ENCODE measurements at places on chromosomes 5 and 9.

DNA sequence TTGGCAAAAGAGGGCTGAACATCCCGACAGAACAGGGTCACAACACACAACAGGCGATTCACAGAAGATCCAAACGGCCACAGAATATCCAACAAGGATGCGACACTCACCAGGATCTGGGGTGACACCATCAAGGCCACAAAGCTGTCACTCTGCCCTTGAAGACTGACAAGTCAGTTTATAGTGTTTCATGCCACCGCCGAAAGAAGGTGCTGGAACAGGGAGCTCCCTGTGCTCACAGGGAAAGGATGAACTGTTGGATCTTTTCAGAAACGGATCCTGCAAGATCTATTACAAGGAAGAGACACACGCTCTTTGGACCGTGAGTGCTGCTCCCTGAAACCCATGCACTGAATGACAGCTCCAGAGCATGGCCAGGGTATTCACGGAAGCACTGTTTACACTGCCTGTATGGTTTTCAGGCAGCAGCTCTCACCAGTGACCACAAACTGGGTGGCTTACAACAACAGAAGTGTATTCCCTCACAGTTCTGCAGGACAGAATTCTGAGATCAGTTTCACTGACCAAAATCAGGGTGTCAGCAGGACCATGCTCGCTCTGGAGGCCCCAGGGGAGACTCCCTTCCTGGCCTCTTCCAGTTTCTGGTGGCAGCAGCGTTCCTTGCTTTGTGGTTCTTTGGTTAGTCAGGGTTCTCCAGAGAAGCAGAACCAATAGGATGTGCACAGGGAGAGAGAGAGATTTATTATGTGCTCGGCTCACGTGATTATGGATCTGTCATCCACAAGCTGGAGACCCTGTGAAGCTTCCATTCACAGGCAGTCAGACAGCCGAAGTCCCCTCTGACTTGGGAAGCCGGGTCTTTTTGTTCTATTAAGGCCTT, 52.8 kb downstream of the SEMA4D start:
- no peak for DNase-seq

DNA sequence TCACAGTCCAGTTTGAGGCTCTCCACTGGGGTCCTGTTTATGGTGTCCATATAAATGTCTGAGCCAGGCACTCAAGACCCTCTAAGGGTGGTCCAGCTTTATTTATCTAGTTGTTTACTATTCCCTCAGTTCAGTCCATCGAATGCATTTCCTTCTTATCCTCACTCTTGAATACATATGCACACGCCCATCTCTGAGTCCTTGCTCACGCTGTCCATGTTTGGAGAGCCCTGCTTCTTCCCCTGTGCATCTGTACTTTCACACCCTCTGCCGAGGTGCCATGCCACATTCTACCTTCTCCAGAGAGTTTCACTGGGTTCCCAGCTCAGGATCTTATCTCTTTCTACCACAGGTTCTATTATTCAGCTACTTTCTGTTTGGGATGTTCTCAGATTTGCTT, 30.2 kb upstream of the SEMA6A start:
- DNase-seq, result no peak

GRCh38 chr9:111857555-111858211, 38.9 kb upstream of the UGCG start:
- DNase-seq, result no peak

GRCh38 chr5:362978-363765, 41.7 kb downstream of the AHRR start:
- no peak for DNase-seq

DNA sequence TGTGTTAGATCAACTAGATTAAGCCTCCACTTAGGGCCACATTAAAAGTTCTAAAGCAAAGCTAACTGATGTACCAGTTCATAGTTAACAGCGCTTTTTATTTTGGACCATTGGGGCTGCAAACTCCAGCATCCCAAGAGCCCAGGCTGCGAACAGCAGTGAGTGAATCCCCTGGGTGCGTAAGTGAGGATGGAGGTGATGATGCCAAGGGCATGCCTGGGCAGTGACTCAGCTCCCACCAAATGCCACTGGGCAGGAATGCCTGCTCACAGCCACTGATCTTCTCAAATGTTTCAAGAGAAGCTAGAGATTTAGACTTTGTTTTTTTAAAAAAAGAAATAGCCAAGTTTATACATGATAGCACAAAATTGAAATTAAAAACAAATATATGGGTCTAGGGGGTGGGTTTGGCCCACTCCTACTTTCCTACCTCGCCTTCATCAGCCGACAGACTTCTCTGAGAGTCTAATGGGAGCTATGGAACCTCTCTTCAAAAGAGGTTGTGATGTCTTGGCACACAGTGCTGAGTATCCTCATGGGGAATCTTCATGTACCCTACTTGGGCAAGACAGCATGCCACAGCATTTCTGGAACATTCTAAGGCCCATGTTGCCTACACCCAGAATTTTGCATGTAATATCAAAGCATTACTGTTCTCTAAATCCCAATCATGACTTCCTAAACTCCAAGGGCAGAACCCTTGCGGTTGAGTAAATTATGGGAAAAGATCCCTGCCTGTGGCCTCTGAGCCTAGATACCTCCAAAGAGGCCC, 398.1 kb downstream of the EBF1 start:
- DNase-seq, result peak; percentile 17

- no peak for DNase-seq
Observed at GRCh38 chr5:71948206-71948605, 159.1 kb upstream of the MAP1B start.

DNA sequence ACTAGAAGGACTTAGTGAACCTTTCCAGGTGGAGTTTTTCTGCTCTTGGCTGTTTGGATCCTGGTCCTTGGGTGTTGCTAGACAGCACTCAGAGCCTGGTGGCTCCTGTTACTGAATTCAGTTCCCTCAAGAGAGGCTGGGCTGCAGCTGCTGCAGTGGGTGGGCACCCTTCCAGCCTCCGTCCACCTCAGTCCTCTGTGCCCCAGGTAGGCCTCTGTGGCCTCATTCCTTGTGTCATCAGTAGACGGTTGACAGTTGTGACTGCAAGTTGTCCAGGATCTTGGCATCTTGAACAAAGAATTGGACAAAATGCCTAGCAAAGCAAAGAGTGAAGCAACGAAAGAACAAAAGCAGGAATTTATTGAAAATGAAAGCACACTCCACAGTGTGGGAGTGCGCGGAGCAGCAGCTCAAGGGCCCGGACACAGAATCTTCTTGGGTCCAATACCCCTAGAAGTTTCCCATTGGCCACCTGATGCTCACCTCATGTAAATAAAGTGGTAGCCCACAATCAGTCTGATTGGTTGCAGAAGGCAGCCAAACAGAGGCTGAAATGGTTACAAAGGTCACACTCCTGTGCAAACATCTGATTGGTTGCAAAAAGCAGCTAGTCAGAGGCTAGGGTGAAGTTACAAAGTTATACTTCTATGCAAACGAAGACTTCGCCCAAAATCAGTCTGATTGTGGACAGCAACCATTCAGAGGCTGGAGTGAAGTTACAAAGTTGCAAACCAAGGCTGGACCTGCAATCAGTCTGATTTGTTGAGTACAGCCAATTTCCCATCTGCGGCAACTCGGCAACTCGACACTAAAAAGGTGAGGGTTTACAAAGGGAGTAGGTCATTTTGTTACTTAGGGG, 40.1 kb downstream of the F2R start:
- DNase-seq, result no peak

DNA sequence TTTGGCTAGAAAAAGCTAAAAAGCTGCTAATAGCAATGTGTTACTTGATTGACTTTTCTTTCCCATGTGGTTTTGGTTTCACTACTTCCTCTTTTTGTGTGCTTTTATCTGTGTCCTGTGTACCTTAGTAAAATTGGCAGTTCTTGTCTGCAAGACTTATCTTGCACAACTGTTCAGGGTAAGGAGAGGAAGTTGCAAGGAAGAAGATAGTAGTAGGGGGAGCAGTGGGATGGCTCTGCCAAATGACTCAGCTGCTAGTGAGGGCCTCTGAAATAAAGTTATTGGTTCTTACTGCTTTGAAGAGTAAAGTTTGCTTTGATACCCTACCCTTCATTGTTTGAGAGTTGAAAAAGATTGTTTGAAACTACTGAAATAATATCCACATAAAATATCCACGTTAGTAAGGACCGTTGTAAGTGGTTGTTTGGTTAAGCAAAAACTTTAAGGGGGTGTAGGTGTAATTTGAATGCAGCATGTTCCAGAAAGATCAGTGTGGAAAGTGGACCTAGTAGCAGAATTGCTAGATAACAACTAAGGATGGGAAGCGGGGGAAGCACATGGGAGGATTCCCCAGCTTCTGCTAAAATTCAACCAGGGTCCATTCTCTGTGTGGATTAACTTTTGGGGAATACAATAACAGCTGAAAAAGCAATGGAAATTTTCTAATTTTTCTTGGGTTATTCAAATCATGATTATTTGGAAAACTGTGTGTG, 123.5 kb downstream of the SCAMP1 start:
- peak; percentile 45 for DNase-seq

DNA sequence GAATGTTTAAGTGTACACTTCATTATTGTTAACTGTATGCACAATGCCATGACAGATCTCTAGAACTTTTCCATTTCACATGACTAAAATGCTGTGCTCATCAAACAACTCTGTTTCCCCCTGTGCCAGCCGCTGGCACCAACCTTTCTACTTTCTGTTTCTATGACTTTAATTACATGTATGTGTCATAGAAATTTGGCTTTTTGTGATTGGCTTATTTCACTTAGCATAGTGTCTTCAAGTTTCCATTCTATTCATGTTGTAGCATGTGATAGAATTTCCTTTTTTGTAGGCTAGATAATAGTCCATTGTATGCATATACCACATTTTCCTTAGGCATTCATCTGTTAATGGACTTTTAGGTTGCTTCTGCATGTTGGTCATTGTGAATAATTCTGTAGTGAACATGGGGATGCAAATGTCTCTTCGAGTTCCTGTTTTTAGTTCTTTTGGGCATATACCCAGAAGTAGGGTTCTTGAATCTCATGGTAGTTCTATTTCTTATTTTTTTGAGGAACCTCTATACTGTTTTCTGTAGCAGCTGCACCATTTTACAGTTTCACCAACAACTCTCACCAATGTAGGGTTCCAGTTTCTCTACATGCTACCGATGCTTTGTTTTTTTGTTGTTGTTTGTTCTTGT, 184.4 kb upstream of the DMRT1 start:
- no peak for DNase-seq

DNA sequence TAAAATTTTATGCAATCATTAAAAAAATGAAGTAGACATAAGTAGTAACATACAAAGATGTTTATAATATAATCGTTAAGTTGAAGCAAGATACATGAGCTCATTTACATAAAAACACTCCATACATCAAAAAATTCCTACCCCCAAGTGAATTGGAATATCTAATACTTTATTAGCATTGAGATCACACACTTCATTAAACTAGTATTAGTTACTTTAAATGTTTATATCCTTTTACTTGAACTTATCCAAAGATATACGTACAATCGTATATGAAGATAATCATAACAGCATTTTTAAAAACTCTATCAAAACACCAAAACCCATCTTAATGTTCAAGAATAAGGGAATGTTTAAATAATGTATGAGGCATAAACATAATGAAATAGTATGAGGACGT, 275.1 kb downstream of the RFX3 start:
- no peak for DNase-seq

- DNase-seq, result no peak
Observed at GRCh38 chr9:83967073-83967472, 12.9 kb downstream of the HNRNPK start.

DNA sequence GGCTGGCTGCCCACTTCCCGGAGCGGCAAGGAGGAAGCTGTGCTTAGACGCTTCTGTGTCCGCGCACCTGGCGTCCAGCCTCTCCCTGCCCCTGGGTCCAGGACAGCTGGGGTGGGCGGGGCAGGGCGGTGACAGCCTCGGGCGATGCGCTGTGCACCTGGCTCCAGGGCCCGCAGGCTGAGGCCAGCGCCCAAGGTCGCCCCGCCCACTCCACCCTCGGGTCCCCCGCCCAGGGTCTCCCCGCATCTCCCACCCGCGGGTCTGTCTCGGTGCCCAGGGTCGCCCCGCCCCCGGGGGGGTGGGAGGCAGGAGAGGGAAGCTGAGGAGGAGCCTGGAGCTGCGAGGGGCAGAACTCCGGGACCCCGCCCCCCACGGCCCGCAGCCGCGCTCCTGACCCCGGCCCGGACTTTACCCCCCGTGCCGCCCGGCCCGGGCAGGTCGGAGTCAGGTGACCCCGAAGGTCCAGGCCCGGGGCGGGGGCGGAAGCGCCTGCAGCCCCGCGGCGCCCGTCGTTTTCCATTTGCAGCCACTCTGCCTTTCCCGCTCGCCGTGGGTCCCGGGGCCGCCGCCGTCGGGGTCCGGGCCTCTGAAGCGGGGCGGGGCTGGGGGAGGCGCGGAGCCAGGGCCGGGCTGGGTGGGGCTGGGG, at the start of gene ENTPD8:
Gene ENTPD8, minus strand, starts transcription at position 69 of the 646 bp plus-strand sequence. CDS start 3,072 bp downstream, outside the sequence.
- DNase-seq, result no peak
